ENCODE measurements at places on chromosomes 3 and 15.

- DNase-seq, result no peak
Observed at GRCh38 chr3:161540594-161540993, 44.0 kb downstream of the OTOL1 start.

DNA sequence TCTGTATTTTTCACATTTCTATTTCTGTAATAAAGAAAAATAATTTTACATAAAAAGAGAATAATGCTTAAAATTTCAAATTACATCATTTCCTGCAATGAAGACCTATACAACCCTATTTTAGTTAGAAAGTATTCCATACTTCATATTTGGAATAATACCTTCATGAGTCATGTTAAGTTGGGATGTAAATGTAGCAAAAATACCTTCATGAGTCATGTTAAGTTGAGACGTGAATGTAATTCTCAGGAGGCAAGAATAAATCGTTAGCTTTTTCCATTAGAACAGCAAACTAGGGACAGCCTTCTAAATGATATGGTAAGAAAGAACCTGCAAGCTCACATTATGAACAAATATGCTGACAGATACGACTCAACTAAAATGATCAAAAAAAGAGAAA is 91.9 kb downstream of the NAALADL2 start:
- no peak for DNase-seq

GRCh38 chr15:67296684-67297083 is 42.1 kb downstream of the IQCH start:
- DNase-seq, result no peak

GRCh38 chr3:127015282-127016042 is 32.5 kb downstream of the PLXNA1 start:
- peak; percentile 38 for DNase-seq

DNA sequence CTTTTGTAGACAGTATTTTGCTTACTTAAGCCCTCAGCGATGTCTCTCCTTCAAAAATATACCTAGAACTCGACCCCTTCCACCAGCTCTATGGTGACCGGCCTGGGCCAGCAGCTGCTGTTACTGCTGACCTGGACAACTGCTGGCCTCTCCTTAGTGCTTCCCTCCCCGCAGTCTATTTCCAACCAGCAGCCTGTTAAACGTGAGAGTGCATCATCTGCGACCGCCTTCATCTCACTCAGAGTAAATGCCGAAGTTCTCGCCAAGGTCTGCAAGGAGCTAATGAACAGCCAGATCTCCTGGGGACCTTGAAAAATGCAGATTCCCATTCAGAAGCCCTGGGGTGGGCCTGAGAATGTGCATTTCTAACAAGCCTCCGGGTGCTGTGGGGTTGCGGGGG is 86.7 kb downstream of the RPLP1 start:
- no peak for DNase-seq

DNA sequence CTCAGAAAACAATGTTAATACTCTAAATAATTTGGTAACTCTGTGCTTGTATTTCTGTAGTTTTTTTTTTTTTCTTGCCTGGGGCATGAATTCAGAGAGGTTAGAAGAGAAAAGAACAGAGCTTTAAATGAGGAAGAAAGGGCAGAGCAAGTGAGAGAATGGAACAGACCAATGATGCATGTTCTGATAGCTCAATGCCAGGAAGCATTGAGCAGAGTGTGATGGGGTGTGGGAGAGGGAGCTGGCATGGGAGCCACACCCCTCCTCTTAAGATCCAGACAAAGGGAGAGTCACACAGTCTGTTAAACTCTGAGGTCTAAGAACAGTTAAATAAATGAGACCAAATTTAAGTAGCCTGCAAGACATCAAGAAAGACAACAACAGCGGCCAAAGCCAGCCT is 538.6 kb downstream of the TUSC7 start:
- no peak for DNase-seq
